ENCODE measurements at places on chromosomes 12 and 14.

GRCh38 chr14:31411218-31411727 lies 9.1 kb downstream of the HEATR5A start:
- no peak for DNase-seq

DNA sequence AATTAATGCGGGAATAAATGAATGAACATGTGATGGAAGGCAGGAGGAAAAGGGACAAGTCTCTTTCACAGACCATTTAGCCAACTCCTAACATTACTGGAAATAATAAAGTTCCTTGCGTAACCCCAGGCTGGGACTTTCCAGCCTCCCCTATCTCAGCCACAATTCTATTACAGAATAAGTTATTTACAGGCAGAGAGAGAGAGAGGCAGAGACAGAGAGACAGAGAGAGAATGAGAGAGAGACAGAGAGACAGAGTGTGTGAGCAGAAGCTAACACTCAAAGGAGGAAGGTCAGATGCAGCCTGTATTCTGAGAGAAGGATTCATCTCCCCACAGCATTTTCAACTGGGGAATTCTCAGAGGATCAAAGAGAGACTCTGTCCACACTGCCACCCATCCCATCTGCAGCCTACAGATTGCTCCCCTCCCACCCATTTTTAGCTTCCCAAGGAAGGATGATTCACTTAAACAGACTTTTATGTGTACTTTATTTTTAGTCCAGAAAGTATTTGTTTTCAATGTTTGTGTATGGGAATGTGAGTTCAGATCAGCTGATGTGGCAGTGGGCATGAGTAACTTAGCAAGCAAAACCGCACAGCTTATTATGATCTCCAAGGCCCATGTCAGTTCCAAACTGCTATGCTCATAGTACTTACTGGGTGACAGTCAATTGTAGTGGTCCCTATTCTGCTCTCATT lies 165.7 kb downstream of the CAND1 start:
- DNase-seq = no peak

DNA sequence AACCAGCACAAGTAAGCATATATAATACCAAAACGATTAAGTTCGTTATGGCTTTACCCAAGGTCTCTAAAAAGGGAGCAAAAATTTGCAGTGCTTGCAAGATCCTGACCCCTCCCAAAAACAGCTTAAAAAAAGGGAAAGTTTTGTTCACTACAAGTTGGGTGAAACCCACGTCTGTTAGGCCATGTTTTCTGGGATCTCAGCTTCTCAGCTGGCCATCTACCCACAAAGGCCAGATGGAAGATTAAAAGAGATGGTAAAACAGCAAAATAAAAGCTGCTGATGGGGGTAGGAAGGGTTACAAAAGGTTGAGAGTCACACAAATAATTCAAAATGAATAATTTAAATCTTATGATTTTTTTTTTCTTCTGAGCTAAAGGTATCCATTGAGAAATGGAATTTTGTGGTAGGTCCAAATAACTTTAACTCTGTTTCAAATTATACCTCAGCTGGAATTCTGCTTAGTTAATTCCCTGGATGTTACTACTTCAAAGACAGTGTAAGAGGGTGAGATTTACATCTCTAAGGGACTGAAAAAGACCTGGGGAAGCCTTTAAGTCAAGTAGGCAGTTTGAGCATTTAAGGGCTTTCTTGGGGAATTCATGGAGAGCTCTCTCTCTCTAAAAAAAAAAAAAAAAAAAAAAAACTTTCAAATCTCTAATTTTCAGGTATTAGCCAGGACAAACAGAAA lies 185.6 kb upstream of the NAV3 start:
- DNase-seq = no peak

DNA sequence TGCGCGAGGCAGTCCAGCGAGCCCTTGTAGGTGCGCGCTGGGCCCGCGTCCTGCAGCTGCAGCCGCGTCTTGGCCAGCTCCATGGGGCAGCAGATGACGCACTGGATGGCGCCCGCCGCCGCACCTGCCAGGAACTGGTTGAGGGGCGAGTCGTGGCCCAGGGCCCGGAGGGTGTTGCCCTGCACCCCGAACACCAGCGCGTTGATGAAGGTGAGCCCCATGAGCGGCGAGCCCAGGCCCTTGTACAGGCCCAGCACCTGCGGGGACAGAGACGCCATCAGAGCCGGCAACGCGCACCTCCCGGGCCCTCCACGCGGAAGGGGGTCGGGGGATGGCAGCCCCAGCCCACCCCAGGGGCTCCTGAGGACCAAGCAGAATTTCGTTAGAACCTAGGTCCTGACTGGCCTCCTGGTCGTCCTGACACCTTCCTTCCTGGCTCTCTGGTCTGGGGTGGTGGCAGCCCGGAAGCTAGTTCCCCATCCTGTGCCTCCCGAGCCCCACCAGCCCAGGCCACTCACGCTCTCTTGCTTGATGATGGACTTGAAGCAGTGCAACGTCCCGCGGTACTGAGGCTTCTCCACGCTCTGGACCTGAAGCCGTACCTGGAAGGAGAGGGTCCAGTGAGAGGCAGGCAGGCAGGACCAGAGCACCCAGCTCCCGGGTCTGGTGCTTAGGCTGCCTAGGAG lies 13.3 kb downstream of the SLC25A29 start:
- DNase-seq = no peak

DNA sequence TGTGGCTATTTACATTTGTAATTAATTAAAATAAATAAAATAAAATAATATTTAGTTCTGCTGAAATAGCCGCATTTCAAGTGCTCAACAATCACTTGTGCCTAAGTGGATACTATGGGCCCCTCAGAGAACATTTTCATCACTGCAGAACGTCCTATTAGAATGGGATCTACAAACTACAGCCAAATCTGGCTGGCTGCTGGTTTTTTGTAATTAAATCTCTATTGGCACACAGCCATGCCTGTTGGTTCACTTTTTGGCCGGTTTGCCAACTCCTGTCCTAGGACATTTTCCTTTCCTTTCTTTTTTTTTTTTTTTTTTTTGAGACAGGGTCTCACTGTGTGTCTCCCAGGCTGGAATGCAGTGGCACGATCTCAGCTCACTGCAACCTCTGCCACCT lies 9.8 kb downstream of the CCDC63 start:
- DNase-seq = no peak

DNA sequence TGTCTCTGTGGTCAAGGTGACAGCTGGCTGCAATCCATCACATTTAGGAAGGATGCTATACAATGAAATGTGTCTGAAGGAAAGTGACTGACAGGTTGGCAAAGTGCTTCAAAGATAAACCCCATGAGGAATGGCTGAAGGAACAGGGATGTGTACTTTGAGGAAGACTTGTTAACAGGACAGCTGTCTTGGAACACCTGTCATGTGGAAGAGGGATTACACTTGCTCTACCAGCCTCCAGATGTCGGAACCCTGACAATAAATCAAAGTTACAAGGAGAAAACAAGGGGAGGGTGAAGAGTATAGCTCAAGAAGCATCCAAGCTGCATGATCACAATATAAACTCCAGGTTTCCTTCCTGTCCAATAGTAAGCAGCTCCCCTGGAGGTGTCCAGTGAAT lies 147.8 kb upstream of the TMCC3 start:
- DNase-seq = no peak

DNA sequence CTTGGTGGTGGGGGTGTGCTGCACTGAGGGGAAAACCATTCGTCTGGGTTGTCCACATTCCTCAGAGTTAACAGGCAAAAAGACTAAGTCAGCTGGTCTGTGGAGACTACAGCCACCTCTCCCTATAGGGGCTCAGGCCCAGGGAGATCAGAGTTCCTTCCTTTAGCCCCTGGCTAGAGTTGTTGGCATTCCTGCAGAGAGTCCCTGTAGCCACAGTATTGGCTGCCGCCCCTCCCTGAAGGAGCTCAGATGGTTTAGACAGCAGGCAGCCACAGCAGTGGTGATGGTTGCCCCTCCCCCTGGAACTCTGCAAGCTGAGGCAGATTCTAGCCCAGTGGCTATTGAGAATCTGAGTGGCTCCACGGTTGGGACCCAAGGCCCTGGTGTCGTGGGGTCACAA lies 1072.5 kb upstream of the ATXN7L3B start:
- no peak for DNase-seq

DNA sequence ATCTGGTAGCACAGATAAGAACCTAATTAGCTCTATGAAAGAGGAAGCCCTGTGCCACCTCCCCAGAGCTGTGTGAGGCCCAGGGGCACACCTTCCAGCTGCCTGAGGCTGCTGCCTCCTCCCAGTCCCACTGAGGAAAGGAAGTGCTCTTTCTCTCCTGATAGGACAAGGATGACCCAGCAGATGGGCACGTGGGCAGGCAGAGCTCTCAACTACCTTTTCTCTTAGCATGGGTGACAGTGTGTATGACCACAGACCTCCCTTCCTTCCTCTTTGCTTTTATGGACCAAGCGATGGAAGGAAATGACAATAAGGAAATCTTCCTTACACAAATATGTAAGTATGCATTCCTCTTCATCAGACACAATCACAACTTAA lies 127.6 kb upstream of the AMIGO2 start:
- DNase-seq = no peak

All from NCI-H1417 (cell line).